ENCODE measurements at places on chromosomes 11 and 22.

GRCh38 chr22:45896964-45897538 lies 79.9 kb downstream of the WNT7B start:
- DNase-seq: no peak

DNA sequence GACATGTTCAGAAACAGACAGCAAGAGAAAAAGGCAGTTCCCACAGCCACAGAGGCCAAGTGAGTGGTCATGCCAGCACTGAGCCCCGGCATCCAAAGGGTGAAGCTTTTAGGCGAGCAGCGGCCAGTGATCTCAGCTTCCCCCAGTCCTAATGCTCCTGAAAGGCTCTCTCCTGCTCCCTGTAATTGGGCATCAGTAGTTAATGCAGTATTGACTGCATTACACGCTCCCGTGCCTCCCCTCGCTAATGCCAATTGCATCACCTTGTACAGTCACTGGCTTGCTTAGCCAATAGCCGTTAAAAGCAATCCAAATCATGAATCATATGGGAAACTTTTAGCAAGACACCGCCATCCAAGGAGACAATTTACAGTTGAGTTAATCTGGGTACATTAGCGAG lies 4.9 kb downstream of the LMO1 start:
- DNase-seq: no peak

DNA sequence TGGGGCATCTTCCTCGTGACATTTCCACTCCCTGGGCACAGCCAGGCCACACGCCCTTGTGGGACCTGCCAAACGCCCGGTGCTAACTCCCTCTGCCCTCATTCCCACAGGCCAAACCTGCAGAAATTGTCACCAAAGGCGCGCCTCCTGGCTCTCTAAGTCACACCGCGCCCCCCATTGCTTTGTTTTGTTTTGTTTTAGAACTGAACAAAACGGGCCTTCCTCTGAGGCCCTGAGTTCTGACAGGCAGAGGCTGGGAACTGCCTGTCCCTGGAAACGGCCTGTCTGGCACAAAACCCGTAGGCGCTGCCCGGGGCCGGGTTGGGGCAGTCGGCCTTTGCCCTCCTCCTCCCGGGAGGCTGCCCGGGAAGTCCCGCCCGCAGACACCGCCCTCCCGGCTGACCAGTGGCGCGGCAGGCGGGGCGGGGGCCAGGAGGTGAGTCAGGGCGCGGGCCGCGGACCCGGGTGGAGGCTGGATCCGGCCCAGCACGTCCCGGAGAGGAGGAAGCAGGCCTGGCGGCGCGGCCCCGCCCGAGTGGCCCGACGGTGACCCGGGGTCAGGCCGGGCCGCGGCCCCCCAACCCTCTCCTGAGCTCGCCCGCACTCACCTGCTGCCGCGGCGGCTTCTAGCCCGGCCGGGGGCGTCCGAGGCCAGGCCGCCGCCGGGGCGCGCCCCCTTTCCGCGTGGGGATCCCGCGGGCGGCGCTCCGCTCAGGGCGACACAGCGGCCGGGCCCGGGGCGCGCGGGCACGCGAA lies 465 bp downstream of the SUN2 start:
- peak; percentile 75 for DNase-seq

- DNase-seq: no peak
These were observed 30.0 kb downstream of the MRGPRD start for GRCh38 chr11:68950762-68951161.

- no peak for DNase-seq
These were observed 42.9 kb downstream of the IGF2 start for GRCh38 chr11:2096011-2096918.

- DNase-seq: no peak
These were observed 19.9 kb downstream of the TEAD1 start for GRCh38 chr11:12694183-12694531.

GRCh38 chr22:29650370-29650769 lies 46.9 kb downstream of the NF2 start:
- DNase-seq: no peak

- DNase-seq: no peak
These were observed 48.2 kb downstream of the HORMAD2 start for GRCh38 chr22:30128511-30128910.

GRCh38 chr11:65854161-65854592 lies 3.8 kb downstream of the CFL1 start:
- no peak for DNase-seq

GRCh38 chr11:30465192-30465591 lies 121.0 kb downstream of the MPPED2 start:
- DNase-seq: no peak
